ENCODE measurements at places on chromosomes 13 and 19. TPM values are rescaled to one million over a fixed set of nuclear protein-coding genes. Genes with fewer than 3 reads are reported as not detected.

The SYCN gene
- total RNA-seq = not detected

The SLITRK6 gene
- not detected for total RNA-seq

The NCAN gene
- total RNA-seq = not detected

The IGLON5 gene
- total RNA-seq = not detected

The CTXN1 gene
- not detected for total RNA-seq

The ZNF155 gene
- 6.9 TPM for total RNA-seq

The CYP2S1 gene
- total RNA-seq = 0.44 TPM

The ALOX5AP gene
- total RNA-seq = 2.3 TPM
